ENCODE measurements at places on chromosomes 2 and 18.

- peak; percentile 74 for DNase-seq
These were observed at the start of gene RFX8 for GRCh38 chr2:101474731-101475384. TSS of gene RFX8 (minus strand) at chr2:101475112. CDS start at chr2:101466848, 8,264 bp downstream.

- DNase-seq: no peak
These were observed 184.6 kb downstream of the ST6GAL2 start for GRCh38 chr2:106701203-106702022.

- DNase-seq: no peak
These were observed 317.7 kb downstream of the RDH14 start for GRCh38 chr2:18242716-18243115.

DNA sequence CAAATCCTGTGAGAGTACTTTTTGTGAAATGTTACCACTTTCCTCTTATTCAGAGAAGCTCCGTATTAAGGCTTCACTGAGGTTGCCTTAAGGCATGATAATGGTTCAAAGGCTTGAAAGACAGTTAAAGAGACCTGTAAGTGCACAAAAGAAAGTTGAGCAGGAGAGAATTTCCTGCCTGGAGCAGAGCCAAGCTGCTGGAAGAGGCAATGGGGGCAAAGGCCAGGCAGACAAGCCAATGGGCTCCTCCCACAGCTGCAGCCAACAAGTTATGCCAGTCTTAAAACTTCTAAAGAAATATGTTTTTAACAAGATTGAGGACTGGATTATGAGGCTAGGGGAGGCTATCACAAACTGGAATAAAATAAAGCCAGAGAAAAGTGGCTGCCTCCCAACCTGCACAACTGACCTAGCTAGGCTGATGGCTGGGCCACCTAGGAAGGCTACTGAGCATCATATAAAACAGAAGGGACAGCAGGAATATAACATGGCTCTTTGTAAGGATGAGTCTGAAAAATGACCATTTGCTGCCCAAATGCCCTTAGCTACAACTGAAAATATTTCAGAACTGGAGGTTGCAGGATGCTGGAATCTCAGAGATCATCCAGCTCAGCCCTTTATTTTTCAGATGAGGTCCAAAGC lies 2.1 kb downstream of the IL1B start:
- DNase-seq: no peak

- DNase-seq: peak; percentile 87
These were observed 53.7 kb upstream of the ARL4C start for GRCh38 chr2:234550511-234551107.
